Astrocyte of the hippocampus (primary cell): ENCODE measurements at places on chromosomes 6 and 20.

GRCh38 chr6:53766930-53767329 lies 27.9 kb upstream of the LRRC1 start:
- no peak for DNase-seq

- no peak for DNase-seq
These were observed 5.1 kb downstream of the BRPF3 start for GRCh38 chr6:36201612-36202011.

GRCh38 chr20:57874141-57874540 lies 164.3 kb upstream of the PMEPA1 start:
- DNase-seq: no peak

GRCh38 chr6:39086711-39087110 lies 28.3 kb downstream of the SAYSD1 start:
- DNase-seq: no peak

DNA sequence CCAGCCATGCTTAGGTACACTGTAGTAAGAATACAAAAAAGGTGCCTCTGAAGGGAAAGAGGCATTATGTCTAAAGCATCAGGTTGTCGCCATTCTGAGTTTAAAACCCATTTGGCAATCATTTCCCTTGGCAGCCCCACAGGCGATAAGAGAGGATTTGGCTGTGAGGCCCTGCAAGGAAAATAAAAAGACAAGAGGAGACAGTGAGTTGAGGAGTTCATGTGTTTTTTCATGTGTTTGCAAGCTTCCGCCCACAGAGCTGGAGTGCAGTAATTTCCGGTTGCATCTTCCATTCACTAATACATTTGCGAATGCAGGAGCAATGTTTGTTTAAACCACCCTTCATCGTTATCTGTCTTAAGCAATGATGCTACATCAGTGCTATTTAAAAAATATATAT lies 138.5 kb upstream of the SOX4 start:
- DNase-seq: no peak
